ENCODE measurements at places on chromosomes 1 and 21.

GRCh38 chr1:118937413-118938072 is 50.6 kb downstream of the TBX15 start:
- no peak for DNase-seq

DNA sequence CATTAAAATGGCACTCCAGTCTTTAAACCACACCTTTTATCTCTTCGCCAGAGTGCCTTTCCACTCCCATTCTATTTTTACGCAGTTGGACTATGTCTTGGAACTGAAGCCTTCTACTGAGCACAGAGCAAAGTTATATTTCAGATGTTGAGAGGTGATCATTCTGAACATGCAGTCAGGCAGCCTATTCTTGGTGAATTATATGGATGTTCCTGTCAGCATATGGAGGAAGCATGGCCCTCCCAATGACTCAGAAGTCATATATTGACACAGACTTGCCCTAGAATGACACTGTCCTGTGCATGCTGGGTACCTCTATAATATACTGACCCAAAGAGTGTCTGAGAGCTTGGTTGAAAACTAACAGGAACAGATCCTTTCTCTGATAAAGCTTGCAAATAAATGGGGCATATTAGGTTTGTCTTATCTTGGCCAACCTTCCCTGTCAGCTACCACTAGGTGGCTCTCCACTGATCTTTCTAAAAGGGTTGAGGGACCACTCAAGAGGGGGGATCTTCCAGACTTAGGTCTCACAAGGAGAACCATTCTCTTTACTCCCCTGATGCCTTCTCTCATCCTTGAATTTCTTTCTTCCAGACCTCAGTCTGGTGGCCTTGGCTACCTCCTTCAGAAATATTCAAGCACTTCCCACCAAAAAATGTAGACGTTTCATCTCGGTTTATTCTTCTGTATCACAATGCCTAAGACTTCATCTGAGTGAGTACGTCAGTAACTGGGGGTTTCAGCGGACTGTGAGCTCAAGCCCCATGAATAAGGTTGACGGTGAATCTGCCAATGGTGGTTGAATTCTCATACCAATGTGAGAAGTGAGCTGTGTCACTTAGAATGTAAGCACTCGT is 11.8 kb upstream of the ALG14 start:
- DNase-seq = no peak

DNA sequence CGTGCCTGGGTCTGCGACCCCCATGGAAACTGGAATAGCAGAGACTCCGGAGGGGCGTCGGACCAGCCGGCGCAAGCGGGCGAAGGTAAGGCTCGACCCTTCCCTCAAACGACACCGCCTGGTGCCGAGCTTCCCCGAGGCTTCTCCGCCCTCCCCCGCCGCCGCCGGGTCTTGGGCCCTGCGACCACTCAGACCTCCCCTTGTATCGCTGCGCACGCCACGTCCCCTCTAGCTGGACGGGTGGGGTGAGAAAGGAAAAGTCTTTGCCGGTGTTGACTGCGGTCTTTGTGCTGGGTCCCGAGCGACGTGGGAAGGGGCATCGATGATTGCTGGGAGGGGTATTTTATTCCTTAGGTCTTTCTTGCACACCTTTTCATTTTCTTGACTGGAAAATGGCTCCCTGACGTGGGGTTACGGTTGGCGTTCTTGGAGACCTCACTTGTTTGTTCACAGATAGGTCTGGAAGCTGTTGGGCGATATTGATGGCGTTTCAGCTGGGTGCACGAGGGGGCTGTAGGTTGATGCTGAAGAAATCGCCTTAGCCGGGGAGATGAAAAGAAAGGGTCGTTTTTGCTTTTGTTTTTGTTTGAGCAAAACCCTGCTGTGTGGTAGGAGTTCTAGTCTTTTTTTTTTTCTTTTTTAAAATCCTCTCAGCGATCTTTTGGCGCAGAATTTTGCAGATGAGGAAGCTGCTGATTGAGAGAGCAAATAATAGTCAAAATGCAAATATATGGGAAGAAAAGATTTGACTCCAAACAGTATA is 776 bp downstream of the KDM1A start:
- DNase-seq = no peak

DNA sequence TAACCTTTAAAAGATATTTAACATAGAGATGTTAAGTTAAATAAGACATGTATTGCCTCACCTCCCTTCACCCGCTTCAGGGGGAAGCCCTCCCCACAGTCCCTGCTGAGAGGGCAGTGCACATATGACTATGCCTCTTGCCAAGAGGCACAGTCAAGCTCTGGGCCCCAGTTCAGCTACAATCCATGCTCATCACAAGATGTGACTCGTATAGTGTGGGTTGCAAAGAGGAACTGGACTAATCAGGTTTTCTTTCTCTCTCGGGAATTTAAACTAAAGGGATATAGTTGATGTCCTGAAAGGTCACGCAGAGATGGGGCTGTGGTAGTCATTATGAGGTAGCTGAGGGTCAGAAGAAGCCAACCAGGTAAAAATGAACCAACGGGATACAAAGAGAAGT is 35.6 kb downstream of the LYST start:
- DNase-seq = no peak

DNA sequence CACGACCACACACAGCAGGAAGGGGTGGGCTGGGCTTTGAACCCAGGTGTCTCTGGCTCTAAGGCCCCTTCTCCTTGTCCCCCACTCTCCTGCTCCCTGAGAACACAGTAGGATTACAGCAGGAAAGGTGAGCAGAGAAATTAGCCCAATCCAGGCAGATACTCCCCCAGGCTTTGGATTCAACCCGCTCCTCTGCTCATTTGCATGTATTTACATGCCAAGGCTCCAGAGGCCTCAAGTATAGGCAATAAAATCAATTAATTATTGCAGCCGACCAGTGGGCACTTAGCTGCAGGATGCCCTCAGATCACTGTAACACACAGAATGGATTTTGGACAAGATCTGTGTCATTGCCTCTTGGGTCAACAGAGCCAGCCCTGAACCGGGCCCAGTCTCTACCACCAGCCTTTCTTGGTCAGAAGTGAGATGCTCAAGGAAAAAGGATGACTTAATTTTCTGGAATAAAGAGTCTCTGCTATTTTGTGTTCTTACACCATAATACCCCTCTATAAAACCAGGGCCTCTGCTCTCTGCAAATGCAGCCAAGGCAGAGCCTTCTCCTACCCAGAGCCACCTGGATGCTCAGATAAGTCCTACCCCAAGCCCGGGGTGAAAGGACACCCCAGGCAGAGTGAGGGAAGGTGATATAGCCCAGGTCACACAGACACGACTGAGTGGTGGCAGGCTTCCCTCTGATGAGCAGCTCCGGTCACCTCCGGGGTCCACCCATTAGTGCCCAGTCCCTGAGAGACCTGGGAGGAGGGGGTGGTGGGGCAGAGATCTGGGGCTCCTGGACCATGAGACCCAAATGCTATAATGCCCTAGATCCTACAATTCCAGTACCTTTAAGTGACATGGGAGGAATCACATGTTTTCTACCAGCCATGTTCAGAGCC is 28.9 kb downstream of the MATN1 start:
- no peak for DNase-seq

DNA sequence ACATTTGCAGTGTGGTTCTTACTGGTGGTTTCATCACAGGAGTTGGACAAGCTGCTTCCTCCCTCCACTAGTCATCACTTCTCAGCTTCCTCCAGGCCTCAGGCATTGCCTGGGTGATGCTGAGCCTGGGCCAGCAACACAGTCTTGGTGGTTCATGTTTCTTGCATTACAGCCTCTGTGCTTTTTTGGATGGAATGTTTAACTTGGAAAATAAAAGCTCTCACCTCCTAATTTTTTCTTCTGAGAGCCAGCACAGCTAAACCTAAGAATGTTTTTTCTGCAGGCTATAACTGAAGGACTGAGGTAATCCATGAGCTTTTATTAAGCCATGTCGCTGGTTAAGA is 66.1 kb upstream of the RHOU start:
- DNase-seq = no peak

DNA sequence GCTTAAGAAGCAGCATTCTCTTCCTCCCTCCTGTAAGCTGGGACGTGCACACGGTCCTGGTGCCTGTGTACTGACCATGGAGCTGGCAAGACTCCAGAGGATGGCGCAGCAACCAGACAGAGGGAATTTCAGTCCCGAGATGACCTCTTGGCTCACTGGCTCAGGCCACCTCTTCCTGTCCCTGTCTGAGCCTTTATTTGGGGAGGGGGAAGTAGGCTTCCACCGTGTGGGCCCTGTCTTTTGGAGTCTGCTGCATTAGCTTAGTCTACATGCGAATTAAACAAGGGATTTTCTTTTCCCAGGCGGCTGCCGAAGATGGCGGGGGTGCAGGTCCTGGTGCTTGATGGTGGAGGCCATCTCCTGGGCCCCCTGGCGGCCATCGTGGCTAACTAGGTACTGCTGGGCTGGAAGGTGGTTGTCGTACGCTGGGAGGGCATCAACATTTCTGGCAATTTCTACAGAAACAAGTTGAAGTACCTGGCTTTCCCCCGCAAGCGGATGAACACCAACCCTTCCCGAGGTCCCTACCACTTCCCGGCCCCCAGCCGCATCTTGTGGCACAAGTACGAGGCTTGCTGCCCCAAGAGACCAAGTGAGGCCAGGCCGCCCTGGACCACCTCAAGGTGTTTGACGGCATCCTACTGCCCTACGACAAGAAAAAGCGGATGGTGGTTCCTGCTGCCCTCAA is 10.2 kb downstream of the IL24 start:
- DNase-seq = no peak

DNA sequence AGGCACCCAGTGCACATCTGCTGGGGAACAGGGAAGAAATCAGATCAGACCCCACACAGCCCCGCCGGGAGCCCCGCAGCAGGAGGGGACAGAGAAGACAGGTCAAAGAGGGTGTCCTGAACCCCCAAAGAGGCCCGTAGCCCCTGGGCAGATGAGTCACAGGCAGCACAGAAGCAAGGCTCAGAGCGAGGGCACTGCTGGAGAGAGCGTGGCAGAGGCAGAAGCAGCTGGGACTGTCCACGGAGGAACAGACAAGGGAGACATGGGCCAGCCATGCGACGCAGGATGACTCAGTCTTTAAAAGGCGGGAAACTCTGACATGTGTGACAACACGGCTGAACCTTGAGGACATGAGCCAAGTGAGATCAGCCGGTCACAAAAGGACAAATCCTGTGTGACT is 14.5 kb upstream of the PRDM16 start:
- peak; percentile 15 for DNase-seq

DNA sequence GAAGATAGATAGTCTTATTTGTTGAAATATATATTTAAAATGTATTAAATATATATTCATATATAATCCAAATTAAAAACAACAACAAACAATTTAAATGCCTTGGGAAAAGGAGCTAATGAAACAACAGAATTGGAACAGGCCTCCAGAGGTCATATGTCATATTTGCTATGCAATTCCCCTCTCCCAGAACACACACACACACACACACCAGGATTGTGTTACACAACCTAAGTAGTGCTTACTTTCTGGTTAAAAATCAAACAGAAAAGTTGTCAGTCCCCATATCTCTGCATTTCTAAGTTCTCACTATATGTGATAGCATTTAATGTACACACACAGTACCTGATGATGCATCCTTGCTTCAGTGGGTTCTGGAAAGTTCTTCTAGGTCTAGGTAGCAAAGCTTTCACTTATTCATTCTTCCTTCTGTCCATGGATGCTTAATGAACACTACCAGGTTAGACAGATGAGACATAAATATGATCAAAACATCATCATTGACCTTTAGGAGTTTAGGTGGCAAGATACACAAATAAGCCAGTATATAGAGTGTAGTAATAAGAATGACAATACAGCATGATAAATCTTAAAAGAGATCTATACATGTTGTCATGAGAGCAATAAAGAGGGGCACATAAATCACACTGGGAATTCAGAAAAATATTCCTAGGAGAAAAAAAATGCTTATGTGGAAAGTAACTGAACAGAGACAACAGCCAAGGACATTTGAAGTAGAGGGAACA is 662.8 kb downstream of the PTPRC start:
- no peak for DNase-seq

DNA sequence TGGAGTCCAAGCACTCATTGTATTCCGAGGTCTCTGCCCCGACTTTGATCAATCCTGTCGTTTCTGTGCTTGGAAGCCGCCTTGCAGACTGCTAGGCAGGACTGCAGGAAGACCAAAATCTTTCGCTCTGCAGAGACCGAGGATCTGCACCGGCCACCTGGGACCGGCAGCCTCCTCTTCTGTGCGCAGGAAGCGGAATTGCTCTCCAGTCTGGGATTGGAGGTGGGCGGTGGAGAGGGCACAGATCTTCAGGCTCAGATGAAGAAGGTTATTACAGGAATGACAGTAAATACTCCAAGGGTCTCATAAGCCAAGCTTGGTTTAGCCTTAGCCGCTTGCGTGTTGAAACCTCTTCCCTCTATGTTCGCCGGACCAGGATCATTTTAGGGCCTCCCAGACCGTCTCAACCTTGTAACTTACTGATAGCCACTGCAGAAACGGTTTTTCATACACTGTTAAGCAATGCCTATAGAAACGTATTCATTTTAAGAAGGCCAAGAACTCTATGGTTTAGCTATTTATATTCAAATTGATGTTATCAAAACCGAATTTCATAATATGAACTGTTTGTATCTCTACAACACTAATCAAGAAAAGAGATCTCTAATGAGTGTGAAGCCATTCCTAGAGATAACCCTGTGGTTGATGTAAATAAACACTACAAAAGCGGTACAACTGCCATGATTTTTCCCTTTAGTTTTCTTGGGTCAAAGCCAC is 1.1 kb downstream of the MIA3 start:
- no peak for DNase-seq

- DNase-seq = no peak
Measured at GRCh38 chr1:63906047-63906704, 132.4 kb downstream of the ROR1 start.

All from omental fat pad (tissue), 4 donors.